D721Med (cell line): ENCODE measurements at places on chromosomes 4 and X.

- no peak for DNase-seq
These were observed 773 bp upstream of the TXLNG start for GRCh38 chrX:16785247-16786138.

DNA sequence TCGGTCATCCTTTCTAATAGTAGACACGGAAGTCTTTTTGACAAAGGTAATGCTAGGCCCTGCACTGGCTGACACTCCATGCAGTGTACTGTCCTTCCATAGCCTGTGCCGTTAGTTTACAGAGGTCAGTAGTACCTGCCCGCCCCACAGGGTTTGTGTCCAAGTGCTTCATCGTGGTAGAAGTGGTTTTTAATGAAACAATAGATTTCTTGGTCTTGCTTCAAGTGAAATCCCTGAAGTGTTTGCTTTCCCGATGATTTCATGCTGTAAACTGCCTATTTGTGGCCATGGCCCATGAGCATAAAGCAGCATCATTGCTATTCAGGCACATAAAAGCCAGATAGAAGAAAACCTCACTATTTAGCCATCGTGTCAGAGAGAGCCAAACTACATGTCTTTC lies 139.3 kb downstream of the GPR143 start:
- no peak for DNase-seq

GRCh38 chrX:39484159-39485068 lies 613.3 kb downstream of the BCOR start:
- no peak for DNase-seq

DNA sequence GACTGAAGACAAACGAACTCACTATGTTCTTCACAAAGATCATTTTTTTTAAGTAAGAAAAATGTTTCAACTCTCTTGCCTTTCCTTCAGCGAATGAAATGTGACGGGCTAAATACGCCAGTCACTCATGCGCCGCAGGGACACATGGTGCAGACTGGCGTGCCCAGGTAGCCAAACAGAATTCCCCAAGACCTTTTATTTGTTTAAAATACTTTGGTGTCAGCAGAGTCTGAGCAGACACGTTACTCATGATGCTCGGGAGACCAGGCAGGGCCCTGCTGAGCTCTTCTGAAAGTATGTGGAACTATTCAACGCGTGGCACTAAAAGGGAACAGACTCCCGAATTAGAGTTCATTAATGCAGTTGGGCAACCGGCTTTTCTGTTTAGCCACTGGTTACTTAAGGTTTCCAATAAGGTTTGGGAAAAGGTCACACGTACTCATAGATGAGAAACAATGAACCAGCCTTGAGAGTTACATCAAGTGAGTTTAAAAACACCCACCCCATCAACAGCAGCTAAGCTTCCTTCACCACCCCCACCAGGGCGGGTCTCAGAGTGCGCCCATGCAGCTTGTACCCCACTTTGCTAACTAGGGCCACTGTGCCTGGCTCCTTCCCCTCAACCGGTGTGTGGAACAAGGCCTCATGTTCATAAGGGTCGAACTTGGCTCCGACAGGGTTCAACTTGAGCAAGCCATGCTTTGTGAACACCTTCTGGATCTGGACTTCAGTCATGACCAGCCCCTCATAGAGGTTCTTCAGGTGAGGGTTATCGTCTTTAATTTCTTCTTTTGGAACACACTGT lies 7.3 kb downstream of the GRPEL1 start:
- DNase-seq, result no peak

DNA sequence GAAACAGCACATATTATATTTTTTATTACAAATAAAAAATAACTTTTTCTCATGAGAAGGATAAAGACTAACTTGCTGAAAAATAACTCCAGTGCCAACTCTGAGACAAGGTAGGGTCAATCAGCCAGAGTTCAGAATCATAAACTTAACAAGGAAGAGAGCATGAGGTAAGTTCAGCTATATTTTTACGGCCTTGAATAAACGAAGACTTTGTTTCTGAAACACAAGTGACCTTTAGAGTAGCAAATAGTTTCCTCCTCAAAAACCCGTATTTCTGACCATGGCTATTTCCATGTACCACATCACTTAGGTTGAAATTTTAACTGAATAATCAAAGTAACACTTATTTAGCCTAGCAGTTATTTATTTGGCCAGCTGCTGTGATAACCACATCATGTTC lies 45.5 kb downstream of the PRDM5 start:
- DNase-seq, result no peak

GRCh38 chr4:6018331-6018730 lies at the start of gene C4orf50:
TSS of gene C4orf50 (minus strand) at chr4:6018431.
- no peak for DNase-seq
